ENCODE measurements at places on chromosomes 7 and 10. TPM values are rescaled to one million over a fixed set of nuclear protein-coding genes. Genes with fewer than 3 reads are reported as not detected.

DNA sequence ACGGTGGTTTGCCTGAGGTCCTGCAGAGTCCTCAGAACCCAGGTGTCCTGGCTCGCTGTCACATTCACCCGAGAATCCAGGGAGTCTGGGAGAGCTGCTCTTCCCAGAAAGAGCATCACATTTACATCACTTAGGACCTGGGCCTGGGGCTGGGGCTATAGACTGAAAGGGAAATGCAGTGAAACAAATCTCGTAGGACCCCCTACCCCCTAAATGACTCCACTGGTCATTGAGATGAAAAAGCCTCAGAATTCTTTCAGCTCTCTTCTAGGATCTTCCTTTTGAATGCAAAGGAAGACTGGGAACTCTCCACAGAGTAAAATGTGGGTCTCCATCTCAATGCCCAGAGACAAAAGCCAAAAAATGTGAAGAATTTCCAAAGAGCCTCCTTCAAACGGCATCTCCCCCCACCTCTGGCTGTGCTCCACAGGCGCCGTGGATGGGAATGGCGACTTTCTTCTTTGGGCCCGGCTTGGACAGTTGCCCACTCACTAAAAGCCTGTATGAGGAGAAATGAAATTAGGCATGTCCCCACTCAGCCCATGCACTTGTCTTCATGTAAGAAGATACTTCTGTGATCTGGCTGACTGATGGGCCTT lies 49.0 kb upstream of the PODXL start:
- H3K27me3 ChIP-seq: peaks cover 14% of the 10 kb centered on the region
- DNase-seq: no peak
- H3K27ac ChIP-seq: no peak overlapping the region
- H3K4me3 ChIP-seq: no peak overlapping the region
- no peaks in the 10 kb centered on the region for H3K4me1 ChIP-seq
- no peaks in the 10 kb centered on the region for H3K36me3 ChIP-seq

- no peaks in the 10 kb centered on the region for H3K4me1 ChIP-seq
- no peaks in the 10 kb centered on the region for H3K27me3 ChIP-seq
- H3K27ac ChIP-seq: no peak overlapping the region
- no peak for DNase-seq
- H3K4me3 ChIP-seq: no peak overlapping the region
These were observed 50.6 kb upstream of the ZC3HAV1 start for GRCh38 chr7:139159900-139160675.

GRCh38 chr10:86644794-86645445 lies 9.4 kb upstream of the OPN4 start:
- H3K36me3 ChIP-seq: no peaks in the 10 kb centered on the region
- H3K27me3 ChIP-seq: peaks cover 3% of the 10 kb centered on the region
- H3K4me1 ChIP-seq: peaks cover 7% of the 10 kb centered on the region
- no peak for DNase-seq
- H3K4me3 ChIP-seq: no peak overlapping the region
- H3K27ac ChIP-seq: no peak overlapping the region

GRCh38 chr7:880450-880849 lies 4.1 kb downstream of the GET4 start:
- no peak overlapping the region for H3K27ac ChIP-seq
- H3K36me3 ChIP-seq: peaks cover 14% of the 10 kb centered on the region
- no peaks in the 10 kb centered on the region for H3K27me3 ChIP-seq
- H3K4me1 ChIP-seq: peaks cover 19% of the 10 kb centered on the region
- H3K4me3 ChIP-seq: no peak overlapping the region
- DNase-seq: no peak

DNA sequence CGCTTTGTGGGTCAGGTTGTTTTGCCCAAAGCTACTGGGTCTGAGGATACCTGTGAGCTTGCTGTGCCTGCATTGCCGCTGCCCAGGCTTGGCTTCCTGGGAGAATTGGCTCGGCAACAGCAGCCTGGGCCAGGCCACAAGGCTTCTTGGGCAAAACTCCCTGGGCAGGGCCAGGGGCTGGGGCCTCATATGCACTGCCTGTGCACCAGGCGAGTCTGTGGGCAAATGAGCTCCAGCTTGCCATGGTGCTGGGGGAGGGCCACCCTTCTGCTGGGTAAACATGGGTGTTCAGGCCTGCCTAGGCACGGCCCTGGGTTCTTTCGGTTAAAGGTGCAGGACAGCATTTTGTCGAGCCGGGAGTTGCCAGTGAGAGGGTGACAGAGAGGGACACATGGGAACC lies 19.4 kb downstream of the ZMIZ1 start:
- no peak for DNase-seq
- H3K4me1 ChIP-seq: peaks cover 26% of the 10 kb centered on the region
- H3K36me3 ChIP-seq: no peaks in the 10 kb centered on the region

- no peaks in the 10 kb centered on the region for H3K36me3 ChIP-seq
- H3K4me3 ChIP-seq: no peak overlapping the region
- peaks cover 5% of the 10 kb centered on the region for H3K4me1 ChIP-seq
- H3K27me3 ChIP-seq: peaks cover 28% of the 10 kb centered on the region
- H3K27ac ChIP-seq: no peak overlapping the region
These were observed 75.8 kb downstream of the NOC3L start for GRCh38 chr10:94286901-94287300.

GRCh38 chr10:132297526-132297925 lies 10.2 kb downstream of the STK32C start:
- no peaks in the 10 kb centered on the region for H3K27me3 ChIP-seq
- no peak for DNase-seq
- no peaks in the 10 kb centered on the region for H3K36me3 ChIP-seq
- H3K4me3 ChIP-seq: no peak overlapping the region
- no peak overlapping the region for H3K27ac ChIP-seq

DNA sequence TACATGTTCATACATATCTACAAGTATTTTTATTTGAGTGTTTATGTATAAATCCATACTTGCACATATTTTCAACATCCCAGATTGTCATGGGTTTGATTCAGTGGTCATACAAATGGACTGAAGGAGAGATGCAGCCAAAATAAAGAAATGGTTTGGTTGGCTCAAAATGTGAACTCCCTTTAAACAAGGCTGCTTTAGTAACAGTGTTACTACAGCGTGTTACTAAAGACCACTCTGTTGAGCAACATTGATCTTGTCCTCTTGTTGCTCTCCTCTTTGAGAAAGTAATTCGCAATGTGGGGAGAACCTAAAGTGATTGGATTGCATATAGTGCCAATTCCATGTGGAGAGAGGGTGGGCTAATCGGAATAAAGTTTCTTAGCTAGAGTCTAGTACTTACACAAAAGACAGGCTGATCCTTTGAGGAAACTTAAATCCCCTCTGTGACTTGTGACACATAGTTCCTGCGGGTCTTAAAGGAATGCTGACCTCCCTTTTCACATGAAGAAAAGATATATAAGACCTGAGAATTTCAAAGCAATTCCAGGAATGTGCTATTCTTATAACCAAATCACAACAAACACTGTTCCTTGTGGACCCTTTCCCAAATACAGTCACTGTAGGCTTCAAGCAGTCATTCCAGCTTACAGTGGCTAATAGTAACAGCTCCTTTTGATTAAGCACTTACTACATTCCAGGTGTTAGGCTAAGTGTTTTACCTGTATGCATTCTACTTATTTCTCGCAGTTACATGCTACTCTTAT lies 144.3 kb downstream of the FZD1 start:
- DNase-seq: no peak
- no peak overlapping the region for H3K27ac ChIP-seq
- no peaks in the 10 kb centered on the region for H3K27me3 ChIP-seq
- no peak overlapping the region for H3K4me3 ChIP-seq
- no peaks in the 10 kb centered on the region for H3K36me3 ChIP-seq

DNA sequence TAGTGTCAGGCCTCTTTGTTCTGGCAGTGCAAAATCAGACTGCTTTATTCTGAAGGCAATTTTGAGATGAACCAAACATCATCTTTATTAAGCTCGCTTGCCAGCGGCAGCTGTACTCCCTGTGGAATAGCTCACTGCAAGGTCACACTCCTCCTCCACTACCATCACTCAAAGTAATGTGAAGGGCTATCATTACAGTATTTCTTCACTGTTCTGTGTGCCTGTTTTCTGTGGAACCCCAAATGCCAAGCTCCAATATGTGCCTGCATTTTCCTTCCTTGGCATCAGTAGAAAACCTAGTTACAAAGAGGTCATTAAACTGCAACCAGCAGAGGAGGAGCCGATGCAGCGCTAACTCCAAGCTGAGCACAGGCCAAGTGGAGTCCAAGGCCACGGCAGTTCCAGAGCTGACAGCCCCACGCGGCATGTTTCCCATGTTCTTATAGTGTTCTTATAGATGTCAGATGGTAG lies 21.4 kb downstream of the BCCIP start:
- H3K27ac ChIP-seq: no peak overlapping the region
- H3K4me1 ChIP-seq: no peaks in the 10 kb centered on the region
- no peaks in the 10 kb centered on the region for H3K27me3 ChIP-seq

- H3K4me3 ChIP-seq: no peak overlapping the region
- no peak overlapping the region for H3K27ac ChIP-seq
- no peaks in the 10 kb centered on the region for H3K36me3 ChIP-seq
- DNase-seq: no peak
- no peaks in the 10 kb centered on the region for H3K4me1 ChIP-seq
These were observed 19.4 kb upstream of the ADGRA1 start for GRCh38 chr10:133068111-133069032.

GRCh38 chr10:74738542-74738941 lies 87.9 kb upstream of the KAT6B start:
- peak overlapping the region; percentile 69 for H3K4me3 ChIP-seq
- H3K36me3 ChIP-seq: peaks cover 1% of the 10 kb centered on the region
- peaks cover 34% of the 10 kb centered on the region for H3K4me1 ChIP-seq
- no peaks in the 10 kb centered on the region for H3K27me3 ChIP-seq
- H3K27ac ChIP-seq: peak overlapping the region; percentile 97
- DNase-seq: no peak

The MUC3A gene
- total RNA-seq: not detected

The TRPV5 gene
- total RNA-seq: not detected

The TNS3 gene
- not detected for total RNA-seq

The SCD gene
- 239 TPM for total RNA-seq

The MRPS24 gene
- total RNA-seq: 91.3 TPM

The RBP4 gene
- not detected for total RNA-seq
